OCI-M1 (cell line): ENCODE measurements at places on chromosomes 11 and 22.

DNA sequence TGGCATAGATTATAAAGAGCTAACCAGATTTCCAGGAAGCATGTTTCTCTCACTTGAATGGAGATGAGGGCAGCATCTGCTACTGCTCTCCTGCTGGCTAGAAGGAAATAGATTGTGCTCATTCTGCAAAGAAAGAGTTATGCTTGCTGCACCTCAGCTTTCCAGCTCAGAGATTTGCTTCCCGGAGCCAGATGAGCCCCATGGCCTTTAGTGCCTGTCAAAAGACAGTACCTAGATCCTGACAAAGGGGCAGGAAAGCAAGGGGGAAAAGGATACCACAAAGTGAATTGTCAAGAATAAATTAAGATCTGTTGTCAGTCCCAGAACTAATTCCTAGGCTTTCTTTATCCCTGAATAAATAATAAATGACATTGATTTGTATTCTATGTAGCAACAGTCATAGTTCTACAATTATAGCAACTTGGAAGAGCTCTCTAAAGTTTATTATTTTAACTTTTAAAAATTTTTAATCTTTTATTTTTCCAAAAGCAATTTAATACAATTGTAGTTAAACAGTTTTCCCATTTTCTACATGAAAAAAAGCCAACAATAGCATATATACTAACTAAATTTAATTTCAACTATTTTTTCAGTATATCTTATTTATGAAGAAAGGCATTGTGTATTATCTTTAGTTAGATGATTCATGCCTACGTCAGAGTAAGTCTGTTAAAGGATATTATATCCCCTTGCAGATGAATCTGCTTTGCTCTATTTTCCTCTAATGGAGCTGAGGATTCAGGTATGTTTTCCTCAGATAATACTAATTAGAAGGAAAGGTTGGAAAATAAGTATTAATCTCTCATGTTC lies 306.1 kb upstream of the DDI1 start:
- DNase-seq, result no peak

- DNase-seq, result no peak
Measured at GRCh38 chr11:62491571-62492329, 54.9 kb downstream of the AHNAK start.

DNA sequence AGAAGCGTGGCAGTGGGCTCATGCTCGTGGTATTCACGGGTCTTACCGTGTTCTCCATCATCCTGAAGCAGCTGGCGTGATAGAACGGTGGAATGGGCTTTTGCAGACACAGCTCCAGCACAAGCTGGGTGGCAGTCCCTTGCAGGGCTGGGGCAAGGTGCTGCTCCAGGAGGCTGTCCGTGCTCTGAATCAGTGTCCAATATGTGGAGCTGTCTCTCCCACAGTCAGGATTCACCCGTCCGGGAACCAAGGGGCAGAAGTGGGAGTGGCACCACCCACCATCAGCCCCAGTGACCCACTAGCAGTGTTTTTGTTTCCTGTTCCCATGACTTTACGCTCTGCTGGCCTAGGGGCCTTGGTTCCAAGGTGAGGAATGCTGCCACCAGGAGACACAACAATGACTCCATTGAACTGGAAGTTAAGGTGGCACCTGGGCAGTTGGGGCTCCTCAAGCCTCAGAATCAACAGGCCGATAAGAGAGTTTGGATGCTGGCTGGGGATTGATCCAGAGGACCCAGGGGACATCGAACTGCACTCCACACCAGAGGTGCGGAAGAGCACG lies 16.9 kb upstream of the CD81 start:
- no peak for DNase-seq

- DNase-seq, result no peak
Measured at GRCh38 chr11:27619039-27619574, 81.1 kb downstream of the BDNF start.

- DNase-seq, result no peak
Measured at GRCh38 chr11:77082838-77083565, 16.2 kb downstream of the CAPN5 start.
